Small intestine (tissue), 16 donors: ENCODE measurements at places on chromosomes 1 and 21.

DNA sequence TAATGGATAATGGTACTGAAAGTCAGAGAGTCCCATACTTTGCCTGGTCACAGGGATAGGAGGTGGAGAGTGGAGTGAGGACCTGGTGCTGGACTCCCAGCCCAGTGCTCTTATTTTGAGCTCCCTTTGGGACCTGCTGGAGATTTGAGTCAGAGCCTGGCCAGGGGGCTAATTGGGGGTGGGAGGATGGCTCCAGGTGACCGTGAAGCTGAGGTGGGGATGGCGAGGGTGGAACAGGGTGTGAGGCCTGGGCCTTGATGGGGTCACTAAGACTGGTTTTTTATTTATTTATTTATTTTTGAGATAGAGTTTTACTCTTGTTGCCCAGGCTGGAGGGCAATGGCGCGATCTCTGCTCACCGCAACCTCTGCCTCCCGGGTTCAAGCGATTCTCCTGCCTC is 17.8 kb downstream of the AMPD2 start:
- no peak overlapping the region for H3K27ac ChIP-seq
- no peak overlapping the region for H3K4me3 ChIP-seq
- H3K27me3 ChIP-seq, result no peaks in the 10 kb centered on the region
- peaks cover 28% of the 10 kb centered on the region for H3K4me1 ChIP-seq
- H3K36me3 ChIP-seq, result peaks cover 8% of the 10 kb centered on the region
- DNase-seq, result no peak

GRCh38 chr1:14090062-14090461 is 390.1 kb downstream of the PRDM2 start:
- H3K4me3 ChIP-seq, result no peak overlapping the region
- H3K27ac ChIP-seq, result no peak overlapping the region
- H3K4me1 ChIP-seq, result no peaks in the 10 kb centered on the region
- no peaks in the 10 kb centered on the region for H3K27me3 ChIP-seq

DNA sequence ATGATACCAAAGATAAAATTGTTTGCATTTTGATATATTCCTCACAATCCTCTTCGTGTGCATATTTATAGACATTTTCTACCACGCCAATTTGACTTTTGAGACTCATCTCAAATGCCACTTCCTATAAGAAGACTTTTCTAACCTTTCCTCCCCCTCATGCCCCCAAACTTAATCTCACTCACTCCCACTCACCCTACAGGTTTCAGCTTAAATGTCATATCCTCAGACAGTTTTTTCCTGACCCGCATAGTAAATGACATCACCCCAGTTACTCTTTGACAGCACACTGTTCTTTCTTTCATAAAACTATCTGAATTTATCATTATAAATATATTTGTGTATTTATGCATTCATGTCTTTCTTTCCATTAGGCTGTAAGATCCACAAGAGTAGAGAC is 29.6 kb upstream of the RGS8 start:
- H3K27me3 ChIP-seq, result no peaks in the 10 kb centered on the region
- DNase-seq, result no peak
- no peak overlapping the region for H3K27ac ChIP-seq
- H3K4me1 ChIP-seq, result no peaks in the 10 kb centered on the region
- no peak overlapping the region for H3K4me3 ChIP-seq
- H3K36me3 ChIP-seq, result no peaks in the 10 kb centered on the region

DNA sequence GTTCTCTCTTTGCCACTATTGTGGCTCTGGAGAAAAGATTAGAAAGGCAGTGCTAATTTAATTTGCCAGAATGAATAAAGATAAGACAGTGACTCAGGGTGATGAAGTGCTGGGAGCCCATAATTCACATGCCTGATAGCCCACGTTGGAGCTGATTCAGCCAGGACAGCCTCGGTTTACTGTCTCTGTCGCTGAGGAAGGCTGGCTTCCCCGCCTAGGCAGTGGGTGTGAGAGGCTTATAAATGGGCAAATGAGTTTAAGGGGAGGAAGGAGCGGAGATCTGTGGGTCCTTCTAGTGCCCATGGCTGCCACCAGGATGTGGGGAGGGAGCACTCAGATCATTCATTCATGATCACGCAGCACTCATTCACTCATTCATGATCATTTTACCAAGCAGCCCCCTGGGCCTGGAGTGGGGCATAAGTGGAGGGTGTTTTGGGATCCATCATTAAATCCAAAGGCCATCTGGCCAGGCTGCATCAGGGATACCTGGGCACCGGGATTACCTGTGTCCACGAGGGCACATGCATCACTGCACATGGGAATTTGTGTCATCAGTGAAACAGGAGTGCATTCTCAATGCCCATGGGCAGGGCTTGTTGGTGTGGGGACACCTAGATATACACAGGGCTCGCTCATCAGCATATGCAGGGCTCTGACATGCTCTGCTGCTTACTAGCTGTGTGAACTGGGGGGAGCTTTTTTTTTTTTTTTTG is 315.4 kb downstream of the MATN1 start:
- H3K4me3 ChIP-seq, result no peak overlapping the region
- no peaks in the 10 kb centered on the region for H3K27me3 ChIP-seq
- no peaks in the 10 kb centered on the region for H3K36me3 ChIP-seq
- no peak for DNase-seq
- H3K4me1 ChIP-seq, result no peaks in the 10 kb centered on the region
- no peak overlapping the region for H3K27ac ChIP-seq

DNA sequence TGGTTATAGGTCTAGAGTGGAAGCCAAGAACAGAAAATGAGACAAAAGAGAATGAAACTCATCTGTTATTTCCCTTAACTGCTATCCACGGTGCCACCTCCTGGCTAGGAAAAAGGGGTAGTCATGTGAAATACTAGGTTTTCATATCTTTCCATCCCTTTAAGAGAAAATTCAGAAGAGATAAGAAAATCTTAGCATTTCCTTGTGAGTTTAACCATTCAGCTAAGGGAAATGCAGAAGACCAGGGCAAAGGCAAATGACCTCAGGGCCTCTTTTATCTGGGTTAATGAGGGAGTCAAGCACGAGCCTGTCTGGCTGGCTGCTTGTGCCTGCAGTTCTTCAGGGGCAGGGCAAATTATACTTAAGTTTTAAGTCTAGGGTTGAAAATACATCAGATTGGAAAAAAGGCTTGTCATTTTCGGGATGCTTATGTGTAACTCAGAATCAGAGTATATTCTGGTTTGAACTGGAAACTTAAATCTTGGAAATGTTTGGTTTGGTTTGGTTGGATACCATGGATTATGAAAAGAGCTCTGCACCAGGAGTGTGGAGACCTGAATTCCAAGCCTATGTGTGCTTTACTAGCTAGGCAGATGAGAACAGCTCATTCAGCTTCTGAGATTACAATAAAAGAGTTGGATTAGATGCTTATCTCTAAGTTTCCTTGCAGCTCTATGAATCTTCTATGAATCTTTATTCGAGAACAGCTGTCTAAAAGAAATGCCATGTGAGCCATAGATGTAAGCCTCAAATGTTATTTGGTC is 19.9 kb downstream of the NIBAN1 start:
- no peaks in the 10 kb centered on the region for H3K36me3 ChIP-seq
- no peaks in the 10 kb centered on the region for H3K27me3 ChIP-seq
- no peak overlapping the region for H3K4me3 ChIP-seq
- peak; percentile 47 for DNase-seq
- no peak overlapping the region for H3K27ac ChIP-seq
- H3K4me1 ChIP-seq, result no peaks in the 10 kb centered on the region
